Bronchial epithelial cell (primary cell): ENCODE measurements at places on chromosomes 6 and 20.

DNA sequence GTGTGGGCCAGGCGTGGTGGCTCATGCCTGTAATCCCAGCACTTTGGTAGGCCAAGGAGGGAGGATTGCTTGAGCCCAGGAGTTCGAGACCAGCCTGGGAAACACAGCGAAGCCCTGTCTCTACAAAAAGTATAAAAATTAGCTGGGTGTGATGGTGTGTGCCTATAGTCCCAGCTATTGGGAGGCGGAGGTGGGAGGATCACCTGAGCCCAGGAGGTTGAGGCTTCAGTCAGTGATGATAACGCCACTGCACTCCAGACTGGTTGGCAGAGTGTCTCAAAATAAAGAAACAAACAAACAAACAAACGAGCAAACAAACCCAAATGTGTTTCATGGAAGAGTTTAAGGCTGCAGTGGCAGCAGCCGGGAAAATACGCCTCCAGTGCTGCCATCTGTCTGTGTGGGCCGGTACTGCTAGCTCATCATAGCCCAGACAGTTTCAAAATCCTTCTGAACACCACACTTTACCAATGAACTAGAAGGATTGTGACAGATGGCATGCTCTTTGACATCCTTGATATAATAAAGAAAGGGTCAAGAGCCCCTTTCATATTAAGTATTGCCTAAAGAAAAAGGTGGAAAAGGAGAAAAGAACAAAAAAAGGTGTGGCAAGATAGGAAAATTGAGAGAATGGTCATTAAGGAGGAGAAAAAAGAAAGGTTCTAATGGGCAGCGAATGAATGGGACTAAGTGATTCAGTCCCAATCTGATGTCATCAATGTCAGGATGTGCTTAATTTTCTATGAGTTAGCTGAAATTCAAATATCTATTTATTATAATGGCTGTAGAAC is 298.6 kb downstream of the SYNE1 start:
- DNase-seq: no peak

DNA sequence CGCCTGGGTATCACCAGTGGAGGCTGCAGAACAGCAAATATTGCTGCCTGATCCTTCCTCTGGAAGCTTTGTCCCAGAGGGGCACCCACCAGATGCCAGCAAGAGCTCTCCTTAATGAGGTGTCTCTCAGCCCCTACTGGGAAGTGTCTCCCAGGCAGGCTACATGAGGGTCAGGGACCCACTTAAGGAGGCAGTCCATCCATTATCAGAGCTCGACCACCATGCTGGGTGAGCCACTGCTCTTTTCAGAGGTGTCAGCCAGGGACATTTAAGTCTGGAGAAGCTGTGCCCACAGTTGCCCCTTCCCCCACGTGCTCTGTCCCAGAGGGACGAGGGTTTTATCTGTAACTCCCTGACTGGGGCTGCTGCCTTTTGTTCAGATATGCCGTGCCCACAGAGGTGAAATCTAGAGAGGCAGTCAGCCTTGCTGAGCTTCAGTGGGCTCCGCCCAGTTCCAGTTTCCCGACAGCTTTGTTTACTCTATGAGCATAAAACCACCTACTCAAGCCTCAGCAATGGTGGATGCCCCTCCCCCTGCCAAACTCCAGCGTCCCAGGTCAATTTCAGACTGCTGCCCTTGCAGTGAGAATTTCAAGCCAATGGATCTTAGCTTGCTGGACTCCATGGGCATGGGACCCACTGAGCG is 25.9 kb upstream of the AIG1 start:
- peak; percentile 37 for DNase-seq

DNA sequence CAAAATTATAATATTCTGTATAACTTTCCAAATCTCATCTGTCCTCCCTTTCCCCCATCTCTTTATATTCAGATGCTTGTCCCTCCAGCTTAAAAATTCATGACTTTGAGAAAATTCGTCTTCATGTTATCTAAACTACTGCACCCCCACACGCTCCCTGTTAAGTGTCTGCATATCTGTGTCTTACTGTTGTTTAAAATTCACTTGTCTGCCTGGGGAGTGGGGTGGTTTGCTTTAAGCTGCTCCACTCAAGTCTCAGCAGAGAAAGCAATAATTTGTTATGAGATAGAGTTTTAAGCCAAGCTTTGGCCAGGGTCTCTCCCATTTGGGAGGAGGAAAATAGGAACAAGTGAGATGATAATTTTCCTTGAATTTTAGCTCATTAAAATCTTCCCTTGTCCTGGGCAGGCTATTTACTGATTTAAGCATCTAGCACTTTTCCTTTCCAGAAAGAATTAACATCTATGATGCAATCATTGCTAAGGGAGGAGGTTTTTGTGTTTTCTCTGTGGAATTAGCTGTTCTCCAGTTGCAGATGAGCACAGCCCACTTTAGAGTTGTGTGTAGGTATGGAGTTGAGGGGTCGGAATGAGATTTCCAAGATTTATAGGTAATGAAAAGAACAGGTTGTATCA is 36.8 kb downstream of the MTHFD1L start:
- DNase-seq: no peak

DNA sequence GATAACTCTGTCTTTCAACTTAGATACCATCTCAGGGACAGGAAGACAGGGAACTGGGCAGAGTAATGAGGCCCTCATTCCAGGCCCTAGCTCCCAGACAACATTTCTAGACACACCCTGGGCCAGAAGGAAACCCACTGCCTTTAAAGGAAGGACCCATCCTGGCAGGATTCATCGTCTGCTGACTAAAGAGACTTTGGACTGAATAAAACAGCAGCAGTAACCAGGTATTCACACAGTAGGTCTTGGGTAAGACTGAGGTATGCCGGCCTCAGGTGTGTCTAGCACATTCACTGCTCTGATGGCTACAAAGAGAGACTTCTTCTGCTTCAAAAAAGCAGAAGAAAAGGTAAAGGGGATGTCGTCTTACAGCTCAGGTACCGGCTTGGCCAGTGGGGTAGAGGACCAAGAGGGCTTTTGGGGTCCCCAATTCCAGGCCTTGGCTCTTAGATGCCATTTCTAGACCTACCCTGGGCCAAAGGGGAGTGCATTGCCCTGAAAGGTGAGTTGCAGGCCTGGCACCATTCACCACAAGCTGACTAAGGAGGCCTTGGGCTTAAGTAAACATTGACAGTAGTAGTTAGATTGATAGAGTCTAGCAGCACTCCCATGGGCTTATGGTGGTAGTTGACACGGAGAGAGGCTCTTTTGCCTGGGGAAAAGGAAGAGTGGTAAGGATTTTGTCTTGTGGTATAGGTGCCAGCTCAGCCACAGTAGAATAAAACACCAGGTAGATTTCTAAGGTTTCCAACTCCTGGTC is 13.4 kb downstream of the SNX14 start:
- peak; percentile 74 for DNase-seq

DNA sequence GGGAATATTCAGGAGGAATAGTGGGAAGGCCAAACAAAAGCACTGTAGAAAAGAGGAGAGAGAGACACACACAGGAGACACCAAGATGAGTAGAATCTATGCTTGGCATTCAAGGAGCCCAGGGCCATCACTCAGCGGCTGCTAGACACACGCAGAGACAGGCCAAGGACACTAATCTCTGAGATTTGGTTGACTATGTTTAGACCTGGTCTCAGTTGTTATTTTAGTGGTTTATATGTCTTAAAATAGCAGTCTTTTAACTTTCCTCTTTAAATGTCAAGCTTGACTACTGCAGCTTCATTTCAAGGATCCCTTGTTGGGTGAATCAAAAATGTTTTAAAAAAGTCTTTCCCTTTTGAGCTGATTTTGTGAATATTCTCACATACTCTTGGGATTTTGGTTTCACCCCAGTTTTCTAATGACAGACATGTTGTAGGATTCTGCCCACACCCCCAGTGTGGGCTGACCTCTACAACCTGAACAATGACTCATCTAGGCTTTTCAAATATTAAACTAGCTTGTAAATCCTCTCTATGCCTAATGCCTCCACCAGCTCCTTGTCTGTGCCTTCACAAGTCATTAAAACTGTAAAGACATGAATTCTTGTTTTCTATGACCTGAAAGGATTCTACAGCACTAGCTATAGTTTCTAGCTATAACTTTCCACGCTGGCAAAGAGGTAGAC is 142.7 kb upstream of the EXOC2 start:
- peak; percentile 59 for DNase-seq

DNA sequence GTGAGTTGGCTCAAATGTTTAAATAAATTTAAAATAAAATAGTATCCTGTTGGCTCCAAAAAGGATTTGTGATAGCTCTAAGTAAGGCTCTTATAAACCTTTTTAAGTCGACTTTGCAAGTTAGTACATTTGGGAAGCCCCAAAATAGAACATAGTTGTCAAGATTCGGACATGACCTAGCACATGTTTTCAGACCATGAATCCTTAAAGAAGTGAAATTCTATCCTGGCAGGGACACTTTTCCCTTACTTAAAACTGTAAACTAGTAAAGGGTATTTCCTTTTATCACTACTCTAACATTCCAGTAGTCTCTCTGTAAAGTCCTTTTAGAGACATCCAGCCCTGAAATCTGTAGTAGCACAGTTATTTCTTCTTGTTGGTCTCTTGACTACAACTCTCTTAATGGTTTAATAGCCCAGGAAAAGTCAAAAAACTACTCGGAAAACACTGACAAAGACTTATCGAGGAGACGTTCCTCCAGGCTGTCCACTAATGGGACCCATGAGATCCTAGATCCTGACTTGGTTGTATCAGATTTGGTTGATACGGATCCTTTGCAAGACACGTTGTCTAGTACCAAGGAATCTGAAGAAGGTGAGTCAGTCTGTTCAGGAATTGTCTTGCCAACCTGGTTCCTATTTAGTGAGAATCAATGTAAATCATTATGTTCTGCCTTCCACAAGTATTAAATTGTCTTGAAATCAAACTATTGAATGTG is 83.6 kb downstream of the SCAND1 start:
- peak; percentile 53 for DNase-seq

DNA sequence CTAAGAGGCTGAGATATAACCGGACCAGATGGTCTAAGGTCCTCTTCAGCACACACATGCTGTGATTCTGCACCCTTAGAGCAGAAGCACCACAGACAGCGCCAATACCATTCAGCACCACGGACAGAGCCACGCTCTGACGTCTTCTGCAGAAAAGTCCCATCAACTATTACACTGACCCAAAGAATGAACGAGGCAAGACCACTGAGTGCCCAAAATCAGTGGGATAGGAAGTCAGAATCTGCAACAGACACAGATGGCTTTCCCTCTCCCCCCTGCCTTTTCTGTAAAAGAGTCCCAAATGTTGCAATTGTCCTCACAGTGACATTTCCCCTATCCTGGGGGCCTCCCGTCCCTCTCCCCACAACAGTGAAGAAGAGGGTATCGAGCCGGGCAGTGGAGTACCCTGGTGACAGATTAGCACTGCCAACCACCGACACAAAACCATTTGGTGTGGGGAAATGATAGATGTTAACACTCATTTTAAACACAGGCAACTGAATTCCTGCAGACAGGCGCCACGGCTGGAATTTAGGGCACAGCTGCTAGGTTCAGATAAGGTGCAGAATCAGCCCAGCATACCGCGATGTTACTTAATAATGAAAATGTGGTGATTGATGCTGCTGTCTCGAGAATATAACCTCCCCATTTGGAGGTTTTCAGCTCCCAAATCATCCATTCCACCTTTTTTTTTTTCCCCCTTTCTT is 66.6 kb upstream of the CTNNBL1 start:
- DNase-seq: peak; percentile 37

GRCh38 chr20:9294041-9294440 is 220.3 kb upstream of the LAMP5 start:
- DNase-seq: peak; percentile 82

DNA sequence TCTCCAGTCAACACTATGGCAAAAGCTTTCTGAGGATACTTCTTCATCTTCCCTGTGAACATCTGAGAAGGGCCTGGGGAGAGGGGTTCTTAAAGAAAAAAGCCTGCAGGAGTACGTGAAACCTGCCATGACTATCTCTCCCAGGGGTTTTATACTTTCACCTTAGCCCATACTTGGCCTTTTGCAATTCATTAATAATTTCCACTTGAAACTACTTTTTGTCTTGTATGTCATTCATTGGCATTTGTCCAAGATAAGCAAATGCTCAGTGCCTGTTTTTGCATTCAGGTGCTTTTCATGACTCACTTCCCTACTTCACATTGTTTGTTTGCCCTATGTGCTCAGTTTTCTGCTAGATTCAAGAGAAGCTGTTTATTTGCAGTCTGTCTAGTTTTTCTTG is 580.3 kb upstream of the GJE1 start:
- peak; percentile 99 for DNase-seq

- DNase-seq: no peak
These were observed 231.9 kb upstream of the SGK1 start for GRCh38 chr6:134549854-134550253.

DNA sequence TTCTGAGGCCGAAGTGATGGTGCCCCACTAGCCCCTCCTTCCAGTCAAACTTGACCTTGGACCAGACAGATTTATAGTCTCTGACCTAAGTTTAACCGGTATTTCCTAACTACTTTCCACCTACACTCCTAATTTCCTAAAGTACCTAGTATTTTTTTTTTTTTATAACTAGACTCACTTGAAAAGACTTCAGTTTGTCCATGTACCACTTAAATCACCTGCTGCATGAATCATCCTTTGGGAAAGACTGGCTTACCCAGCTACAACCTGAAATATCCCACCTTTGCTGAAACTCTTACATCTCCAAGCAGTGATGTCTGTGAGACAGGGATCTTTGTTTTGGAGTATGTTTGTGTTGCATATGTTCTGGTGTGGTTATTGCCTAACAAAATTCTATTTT is 71.1 kb downstream of the ZDHHC14 start:
- peak; percentile 16 for DNase-seq

DNA sequence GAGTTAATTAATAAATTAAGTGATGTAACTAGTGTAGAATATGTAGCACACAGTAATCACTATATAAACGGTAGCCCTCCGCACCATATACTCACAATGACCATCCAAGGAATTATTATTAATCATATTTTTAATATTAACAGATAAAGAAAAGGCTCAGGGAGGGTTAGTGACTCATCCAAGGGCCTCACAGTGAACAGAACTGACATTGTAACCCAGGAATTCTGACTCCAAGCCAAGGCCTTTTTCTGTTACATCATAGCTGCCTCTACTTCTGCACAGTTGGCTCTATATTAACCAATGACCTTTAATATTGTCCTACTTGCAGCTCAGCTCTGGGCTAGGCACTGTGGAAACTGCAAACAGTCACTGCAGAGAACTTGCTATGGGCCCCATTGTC is 117.5 kb upstream of the SIRPG start:
- peak; percentile 59 for DNase-seq

GRCh38 chr20:43915211-43916072 is 790 bp downstream of the TOX2 start:
- no peak for DNase-seq

- no peak for DNase-seq
These were observed 146.4 kb downstream of the AKAP7 start for GRCh38 chr6:131281471-131282270.

GRCh38 chr6:90538278-90539046 is 48.4 kb downstream of the MAP3K7 start:
- no peak for DNase-seq

GRCh38 chr6:167824591-167825331 is 1.9 kb upstream of the AFDN start:
- no peak for DNase-seq
